ENCODE measurements at places on chromosomes 11 and 22. TPM values are rescaled to one million over a fixed set of nuclear protein-coding genes. Genes with fewer than 3 reads are reported as not detected.

DNA sequence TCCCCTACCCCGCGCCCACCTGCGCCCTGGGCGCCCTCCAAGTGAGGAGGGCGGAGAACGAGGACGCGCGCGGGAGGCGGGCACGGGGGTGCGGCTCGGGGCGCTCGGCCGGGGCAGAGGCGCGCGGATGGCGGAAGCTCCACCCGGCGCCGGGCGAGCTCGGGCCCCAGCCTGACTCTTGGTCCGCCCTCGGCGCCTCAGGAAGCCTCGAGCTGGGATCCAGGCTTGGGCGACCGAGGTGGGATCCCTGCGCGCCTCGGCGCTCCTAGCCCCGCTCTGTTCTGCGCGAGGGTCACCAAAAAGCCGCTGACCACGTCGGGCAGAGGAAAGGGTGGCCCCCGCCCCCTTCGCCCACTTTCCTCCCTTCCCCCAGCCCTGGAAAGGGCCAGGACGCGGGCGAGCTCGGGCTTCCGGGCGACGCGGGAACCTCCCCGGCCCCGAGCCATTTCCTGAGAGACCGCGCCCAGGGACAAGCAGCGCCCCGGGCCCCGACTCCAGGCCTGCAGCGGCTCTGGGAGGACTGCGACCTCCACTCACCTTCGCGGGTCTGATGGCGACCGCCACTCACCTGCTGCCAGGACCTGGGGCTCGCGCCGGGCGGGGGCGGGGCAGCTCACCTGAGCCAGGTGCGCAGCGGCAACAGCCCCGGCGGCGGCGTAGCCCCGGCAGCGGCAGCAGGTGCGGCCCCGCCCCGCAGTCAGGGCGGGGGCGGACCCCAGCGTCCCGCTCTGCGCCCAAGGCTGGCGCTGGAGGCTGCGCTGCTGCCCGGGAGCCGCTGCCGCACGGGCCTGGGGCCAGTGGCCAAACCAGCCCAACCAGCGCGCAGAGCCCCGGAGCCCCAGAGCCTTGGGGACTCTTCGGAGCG lies 2.2 kb upstream of the SIGIRR start:
- DNase-seq, result peak; percentile 65

The SLC22A8 gene
- total RNA-seq, result not detected

The MMP13 gene
- total RNA-seq, result not detected

GRCh38 chr11:100940111-100940510 lies 189.5 kb downstream of the PGR start:
- no peak for DNase-seq

DNA sequence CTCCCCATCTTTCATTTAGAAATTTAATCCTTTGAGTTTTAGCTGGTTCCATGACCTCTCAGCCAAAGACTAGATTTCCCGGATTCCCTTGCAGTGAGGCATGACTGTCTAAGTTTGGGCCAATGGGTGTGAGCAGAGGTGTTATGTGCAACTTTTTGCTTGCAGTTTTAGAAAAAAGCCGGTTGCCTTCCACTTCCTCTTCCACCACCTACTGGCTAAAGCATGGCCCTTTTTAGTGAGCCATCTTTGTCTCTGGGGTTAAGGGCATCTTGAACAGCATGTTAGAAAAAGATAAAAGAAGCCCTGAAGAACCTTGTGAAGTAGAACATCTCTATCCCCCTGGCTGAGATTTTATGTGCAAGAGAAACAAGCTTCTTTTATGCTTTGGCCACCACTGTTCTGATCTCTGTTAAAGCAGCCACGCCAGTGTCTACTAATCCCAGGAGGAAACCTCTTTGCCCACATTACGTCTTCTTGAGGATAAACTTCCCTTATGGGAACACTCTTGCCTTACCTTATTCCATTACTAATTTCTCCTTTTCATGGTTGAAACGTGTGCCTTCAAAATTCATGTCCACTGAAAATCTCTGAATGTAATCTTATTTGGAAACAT lies 279.9 kb downstream of the TENM4 start:
- peak; percentile 53 for DNase-seq

The TEAD1 gene
- 144 TPM for total RNA-seq

- peak; percentile 52 for DNase-seq
These were observed 220.2 kb upstream of the SNX19 start for GRCh38 chr11:131136486-131136885.

DNA sequence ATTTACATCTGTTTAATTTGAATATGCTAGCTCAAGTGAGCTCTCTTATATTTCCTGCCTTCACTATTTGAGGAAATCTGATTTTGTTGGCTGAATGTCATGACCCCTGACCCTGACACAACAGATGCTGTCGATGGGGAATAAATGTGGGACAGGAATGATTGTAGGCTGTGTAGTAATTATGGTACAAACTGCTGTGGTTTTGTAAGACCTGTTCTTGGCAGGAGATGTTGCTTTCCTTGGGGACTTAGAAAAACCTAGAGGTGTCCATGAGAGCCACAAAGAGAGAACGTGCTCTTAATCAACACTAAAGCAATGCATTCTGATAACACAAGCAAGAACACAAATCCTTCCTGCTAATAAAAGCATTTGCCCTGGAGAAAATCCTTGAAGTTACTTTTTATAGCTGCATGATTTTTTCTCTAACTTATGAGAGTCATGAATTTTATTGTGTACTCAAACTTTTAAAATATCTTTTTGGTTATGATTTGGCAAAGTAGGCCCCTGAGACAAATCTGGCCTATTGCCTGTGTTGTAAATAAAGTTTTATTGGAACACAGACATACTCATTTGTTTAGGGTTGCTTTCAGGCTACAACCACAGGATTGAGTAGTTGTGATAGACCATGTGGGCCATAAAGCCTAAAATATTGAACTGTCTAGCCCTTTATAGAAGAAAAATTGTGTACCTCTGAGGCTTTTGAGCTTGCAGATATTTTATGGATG lies 90.2 kb downstream of the DDX10 start:
- DNase-seq, result no peak

DNA sequence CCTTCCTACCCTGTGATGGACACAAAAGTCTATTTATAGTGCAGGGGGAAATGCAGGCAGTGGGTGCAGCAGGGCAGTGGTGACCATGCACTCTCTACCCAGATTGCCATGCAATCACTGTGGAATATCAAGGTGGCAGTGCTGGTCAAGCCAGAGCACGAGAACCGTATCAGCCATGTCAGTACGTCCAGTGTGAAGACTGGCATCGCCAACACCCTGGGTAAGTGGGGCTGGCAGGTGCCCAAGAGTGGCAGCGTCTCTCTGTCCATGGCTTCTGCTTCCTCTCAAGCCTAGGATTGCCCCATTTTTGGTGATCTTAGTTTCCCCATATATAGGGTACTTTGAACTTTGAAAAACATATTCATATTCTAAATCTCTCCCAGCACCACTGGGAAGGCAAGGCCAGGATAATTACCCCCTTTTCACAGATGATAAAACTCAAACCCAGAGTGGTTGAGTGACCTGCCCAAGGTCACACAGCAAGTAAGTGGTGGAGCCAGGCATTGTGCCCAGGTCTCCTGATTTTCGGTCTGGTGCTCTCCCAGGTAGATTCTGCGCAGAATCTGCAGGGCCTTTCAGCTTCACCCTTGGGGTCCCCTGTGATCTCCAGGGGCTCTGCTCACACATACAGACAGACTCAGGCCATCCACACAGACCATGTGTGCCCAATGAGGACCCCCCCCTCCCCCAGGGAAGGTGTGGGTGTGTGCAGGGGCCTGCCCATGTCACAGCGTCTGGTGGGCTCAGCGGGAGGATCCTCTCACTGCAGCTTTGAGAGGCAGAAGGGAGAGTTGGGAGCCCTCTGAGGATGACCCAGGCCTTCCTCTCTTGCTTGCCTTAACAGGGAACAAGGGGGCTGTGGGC lies 7.1 kb downstream of the INPPL1 start:
- DNase-seq, result no peak

All from GM23248 (cell line).